ENCODE measurements at places on chromosomes 6 and 20.

GRCh38 chr6:44166591-44167184 lies 8.1 kb downstream of the CAPN11 start:
- no peak for DNase-seq

DNA sequence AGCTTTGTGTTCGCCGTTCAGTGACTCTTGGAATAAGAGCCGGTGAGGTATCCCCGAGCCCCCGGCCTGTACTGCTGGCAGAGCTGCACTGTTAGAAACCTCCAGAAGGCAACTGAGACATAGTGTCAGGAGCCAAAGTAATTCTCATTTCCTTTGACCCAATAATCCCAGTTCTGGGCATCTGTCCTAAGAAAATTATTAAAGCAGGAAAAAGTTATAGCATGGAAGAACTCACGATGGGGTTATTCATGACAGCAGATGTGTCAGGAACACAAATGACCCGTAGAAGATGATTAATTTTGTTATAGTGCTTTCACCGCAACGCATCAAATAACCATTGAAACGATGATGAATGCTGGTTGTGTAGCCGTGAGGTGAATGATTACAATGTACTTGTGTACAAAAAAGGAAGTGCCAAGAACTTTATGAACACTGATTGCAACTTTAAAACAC lies 20.3 kb downstream of the CYP21A2 start:
- no peak for DNase-seq

DNA sequence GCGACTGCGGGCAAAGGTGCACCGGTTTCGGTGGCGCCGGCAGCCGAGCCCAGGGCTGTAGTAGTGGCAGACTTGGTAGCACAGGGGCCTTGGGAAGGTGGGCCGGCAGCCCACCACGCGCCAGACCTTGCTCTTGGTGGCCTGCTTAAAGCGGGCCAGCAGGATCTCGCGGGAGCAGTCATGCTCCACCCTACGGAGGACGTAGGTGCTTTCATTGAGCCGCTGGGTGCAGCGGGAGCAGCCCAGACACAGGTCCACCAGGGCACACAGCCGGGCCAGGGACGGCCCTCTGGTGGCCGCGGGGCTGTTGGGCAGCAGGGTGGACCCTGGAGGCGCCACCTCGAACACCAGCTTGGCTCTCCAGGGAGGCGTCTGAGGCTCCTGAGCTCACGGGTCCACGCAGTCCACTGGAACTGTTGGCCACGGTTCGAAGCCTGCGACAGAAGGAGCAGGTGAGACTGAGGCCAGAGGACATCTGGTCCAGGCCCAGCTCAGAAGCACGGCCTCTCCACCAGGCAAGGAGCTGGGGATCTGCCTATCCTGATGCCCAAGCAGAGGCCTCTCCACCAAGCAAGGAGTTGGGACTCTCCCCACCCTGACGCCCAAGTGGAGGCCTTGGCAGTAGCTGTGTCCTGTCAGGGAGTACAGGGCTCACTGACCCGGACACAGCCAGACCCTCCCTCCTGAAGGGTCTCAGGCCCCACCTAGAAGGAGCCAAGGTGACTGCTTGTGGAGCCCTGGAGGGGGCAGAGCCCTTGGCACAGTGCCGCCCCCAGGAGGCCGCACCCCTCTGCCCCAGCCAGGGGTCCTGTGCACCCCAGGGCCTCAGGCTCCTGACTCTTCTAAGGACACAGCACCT lies 1.0 kb downstream of the HELZ2 start:
- no peak for DNase-seq

DNA sequence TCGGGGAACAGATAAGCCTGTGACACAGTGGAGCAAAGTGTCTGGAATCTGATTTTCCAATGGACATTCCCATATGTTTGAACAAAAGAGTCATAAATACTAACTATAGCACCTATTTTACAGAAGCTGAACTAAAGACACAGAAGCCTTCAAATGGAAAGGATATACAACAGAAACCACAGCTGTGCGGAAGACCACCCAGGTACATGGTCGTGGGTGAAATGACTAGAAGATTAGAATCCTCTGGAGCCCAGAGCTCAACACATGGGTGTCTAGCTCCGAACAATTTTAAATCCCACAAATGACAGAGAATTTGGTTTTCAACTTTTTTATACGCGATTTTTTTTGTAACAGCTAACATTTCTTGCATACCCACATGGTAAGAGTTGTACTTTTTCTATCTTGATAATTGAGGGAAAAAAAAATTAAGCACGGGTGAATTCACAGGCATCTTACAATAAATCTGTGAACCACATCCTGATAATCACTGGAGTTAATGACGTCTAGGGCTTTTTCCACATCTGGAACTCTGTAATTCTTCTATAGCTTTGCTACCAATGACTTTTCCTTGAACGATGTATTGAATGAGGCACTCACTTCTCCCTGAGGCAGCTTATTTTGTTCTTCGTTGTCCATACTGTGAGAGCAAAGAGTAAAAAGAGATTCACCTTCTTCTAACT lies 271.1 kb upstream of the AGPAT4 start:
- no peak for DNase-seq

DNA sequence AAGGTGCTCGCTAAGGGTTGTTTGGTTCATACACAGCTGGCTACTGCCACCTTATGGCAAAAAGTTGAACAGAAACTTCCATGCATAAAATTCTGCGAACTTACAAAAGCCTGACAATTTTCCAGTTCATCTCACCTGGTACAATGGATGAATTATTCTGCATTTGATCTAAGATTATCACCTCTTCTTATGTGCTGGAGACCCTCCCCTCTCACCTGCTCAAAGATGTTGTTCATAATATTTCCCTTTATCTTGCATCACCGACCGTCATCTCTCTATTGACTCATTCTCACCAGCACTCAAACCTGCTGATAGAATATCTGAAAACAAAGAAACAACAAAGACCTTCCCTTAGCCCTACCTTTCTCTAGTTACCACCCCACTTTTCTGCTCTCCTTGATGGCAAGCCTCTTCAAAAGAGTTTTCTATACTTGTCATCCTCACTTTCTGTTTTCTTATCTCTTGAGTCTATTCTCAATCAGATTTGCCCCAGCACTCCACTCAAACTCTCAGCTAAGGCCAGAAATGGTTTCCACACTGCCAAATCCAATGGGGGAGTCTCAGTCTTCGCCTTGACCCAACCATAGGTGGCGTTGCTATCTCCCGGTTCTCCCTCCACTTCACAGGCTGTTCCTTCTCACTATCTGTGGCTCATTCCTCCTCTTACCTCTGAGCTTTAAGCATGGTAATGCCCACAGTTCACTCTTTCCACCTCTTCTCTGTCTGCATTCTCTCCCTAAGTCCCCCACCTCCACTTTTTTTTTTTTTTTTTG lies 25.8 kb downstream of the SNRNP48 start:
- DNase-seq, result peak; percentile 63

DNA sequence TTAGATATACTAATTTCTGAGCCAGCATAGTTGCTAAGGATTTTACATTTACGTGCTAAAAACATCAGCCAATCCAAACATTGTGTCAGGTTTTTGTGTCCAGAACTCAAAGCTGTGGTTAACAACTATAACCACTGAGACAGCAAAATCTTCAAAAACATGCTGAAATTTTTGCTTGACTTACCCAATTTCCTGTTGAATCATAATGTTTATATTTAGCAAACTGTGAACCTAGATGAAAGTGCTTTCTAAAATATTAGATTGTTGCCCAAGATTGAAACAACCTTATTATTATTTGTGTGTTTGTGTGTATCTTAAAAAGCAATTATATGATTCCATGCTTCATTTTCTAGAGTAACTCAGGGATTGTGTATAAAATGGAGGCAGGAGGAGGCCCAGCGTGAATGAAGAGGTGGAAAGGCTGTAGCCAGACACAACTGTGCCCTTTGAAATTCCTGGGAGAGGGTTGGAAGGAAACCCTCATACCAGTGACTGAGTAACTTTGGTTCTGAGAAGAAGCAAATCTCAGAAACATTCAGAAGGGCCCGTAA lies 48.0 kb downstream of the ARMC2 start:
- DNase-seq, result no peak

DNA sequence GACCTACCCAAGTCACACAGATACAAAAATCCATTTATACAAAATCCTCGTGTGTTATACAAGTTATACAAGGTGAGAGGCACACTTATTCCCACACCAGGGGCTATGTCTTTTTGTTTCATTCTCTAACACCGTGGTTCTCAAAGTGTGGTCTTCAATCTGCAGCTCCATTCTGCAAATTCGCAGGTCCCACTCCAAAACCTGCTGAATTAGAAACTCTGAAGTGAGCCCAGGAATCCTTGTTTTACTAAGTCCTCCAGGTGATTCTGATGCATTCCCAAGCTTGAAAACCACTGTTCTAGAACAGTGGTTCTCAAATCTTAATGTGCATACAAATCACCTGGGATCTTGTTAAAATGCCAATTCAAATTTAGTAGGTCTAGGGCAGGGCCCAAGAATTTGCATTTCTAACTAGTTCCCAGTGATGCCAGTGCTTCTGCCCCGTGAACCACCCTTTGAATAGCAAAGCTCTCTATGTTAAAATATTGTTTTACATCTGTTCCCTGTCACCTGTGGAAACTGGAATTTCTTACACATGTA lies 35.1 kb downstream of the LRFN2 start:
- DNase-seq, result no peak

DNA sequence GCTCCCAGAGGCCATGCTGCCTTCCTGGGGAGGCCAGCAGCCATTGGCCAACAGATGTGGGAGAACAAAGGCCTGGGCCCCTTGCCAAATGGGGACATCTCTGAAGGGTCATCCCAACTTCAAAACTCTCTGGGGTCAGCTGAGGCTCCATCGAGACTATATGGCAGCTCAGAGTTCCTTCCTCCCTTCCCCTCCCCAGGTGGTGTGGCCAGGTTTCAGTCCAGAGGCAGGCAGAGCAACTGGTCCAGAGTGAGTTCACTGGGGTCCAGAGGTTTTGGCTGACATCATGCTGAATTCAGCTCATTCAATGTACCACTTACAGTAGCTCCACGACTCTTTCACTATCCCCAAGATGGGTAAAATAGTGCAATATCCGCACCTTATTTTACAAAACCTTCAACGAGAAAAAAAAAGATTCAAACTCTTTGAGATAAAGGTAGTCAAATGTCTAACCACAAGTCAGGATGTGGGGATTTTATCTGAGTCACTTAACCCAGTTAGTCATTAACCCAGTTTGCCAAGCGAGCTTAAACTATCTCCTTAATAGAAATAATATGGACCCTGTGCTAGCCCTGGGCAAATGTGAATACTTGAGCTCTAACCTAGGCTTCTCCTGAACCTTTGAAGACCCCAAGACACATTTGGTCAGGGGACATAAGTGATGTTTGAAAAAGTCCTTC lies 108.4 kb upstream of the PLEKHG1 start:
- no peak for DNase-seq

GRCh38 chr6:40717411-40718057 lies 130.4 kb upstream of the LRFN2 start:
- no peak for DNase-seq

- no peak for DNase-seq
Measured at GRCh38 chr6:167130712-167131684, 8.1 kb downstream of the CCR6 start.

DNA sequence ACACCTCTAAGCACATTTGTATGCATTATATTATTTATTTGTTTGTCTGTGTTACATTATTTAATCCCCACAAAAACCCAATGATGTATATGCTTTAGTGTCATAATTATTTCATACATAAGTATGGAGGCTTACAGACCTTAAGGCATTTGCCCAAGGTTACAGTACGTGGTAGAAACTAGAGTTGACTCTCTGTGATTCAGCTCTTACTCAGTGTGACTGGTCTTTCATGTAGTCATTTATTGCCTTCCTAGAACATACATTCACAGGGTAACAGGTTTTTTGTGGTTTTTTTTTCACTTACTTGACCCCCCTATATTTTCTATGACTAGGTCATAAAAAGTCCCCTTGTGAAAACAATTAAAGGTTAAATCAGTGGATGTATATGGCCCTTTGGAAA lies 566.8 kb downstream of the TFAP2A start:
- DNase-seq, result no peak

GRCh38 chr20:14566505-14566904 lies 229.1 kb upstream of the FLRT3 start:
- DNase-seq, result no peak

GRCh38 chr6:39808964-39809363 lies 16.8 kb downstream of the DAAM2 start:
- DNase-seq, result no peak

DNA sequence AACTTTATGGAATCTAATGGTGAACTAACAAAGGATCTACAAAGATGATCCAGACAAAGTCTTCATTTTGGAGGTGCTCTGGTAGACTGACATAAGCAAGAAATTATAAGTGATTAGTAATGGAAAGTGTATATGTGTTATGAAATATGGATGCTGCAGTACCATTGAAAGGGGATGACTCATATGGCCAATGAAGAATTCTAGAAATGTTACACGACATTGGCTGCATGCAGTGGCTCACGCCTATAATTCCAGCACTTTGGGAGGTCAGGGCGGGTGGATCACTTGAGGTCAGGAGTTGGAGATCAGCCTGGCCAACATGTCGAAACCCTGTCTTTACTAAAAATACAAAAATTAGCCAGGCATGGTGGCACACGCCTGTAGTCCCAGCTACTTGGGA lies 23.5 kb downstream of the CFAP206 start:
- DNase-seq, result no peak

DNA sequence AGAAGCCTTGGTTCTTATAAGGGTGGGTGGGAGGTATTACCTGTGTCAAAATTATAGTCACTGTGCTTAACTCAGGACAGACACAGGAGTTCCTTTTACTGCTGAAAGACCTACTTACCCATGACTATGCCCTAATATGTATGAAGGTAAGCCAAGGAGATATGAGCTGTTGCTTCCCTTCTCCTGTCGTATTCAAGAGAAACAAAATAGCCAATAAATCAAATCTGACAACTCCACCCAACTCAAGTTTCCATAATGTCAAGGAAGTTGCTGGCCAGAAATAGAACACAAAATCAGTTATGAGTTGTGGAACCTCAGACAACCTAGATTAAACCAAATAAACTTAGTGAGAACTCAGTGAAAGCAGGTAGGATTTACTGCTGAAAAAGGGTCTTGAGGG lies 25.1 kb downstream of the ZNF133 start:
- DNase-seq, result no peak

DNA sequence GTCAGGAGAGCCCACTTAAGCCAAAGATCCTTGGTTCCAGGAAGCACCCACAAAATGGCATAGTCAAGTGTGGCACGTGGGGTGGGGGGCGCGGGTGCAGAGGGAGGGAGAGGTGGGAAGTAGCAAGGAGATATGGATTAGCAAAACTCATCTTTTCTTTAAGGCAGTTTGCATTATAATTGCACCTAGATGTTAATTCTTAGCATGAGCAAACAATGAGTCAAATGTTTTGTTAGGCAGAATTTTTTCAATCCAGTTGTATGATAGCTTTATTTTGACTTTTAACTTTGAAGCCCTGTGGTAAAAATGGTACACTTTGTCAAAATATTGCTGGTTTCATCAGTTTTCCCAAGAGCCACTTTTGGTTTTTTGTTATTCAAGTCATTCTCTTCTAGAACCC lies 15.0 kb downstream of the SCAND1 start:
- no peak for DNase-seq

- no peak for DNase-seq
Measured at GRCh38 chr20:1534526-1534925, 23.0 kb downstream of the SIRPD start.

- no peak for DNase-seq
Measured at GRCh38 chr6:54111341-54112045, at the start of gene MLIP. Gene MLIP (plus strand): TSS chr6:54111443. CDS start chr6:54111480, 37 bp downstream.
